Dermis lymphatic vessel endothelial cell (primary cell): ENCODE measurements at places on chromosomes 11 and 22. TPM values are rescaled to one million over a fixed set of nuclear protein-coding genes. Genes with fewer than 3 reads are reported as not detected.

SLC36A4 gene
- 7.2 and 10.7 TPM in 2 replicates for total RNA-seq

NRIP3 gene
- 0.34 and 0.54 TPM in 2 replicates for total RNA-seq

EFEMP2 gene
- 26.3 and 28.1 TPM in 2 replicates for total RNA-seq

KRTAP5-7 gene
- under 0.01 and 0.11 TPM in 2 replicates for total RNA-seq

CBLIF gene
- total RNA-seq, result not detected in 2 replicates

NAA40 gene
- total RNA-seq, result 9.8 and 10.5 TPM in 2 replicates

OR51B5 gene
- total RNA-seq, result 0.09 TPM in 1 of 2 replicates, not detected in the other

ELFN2 gene
- under 0.01 TPM in 1 of 2 replicates, not detected in the other for total RNA-seq

GGTLC2 gene
- not detected in 2 replicates for total RNA-seq

SCGB1D2 gene
- total RNA-seq, result not detected in 2 replicates

RASD2 gene
- not detected in 2 replicates for total RNA-seq

FGF4 gene
- not detected in 2 replicates for total RNA-seq

CECR2 gene
- under 0.01 TPM in 1 of 2 replicates, not detected in the other for total RNA-seq

SLC5A1 gene
- 0.09 and 0.33 TPM in 2 replicates for total RNA-seq

ZNF280B gene
- total RNA-seq, result 0.43 and 0.54 TPM in 2 replicates

APOBEC3H gene
- total RNA-seq, result not detected in 2 replicates

NFAM1 gene
- total RNA-seq, result not detected in 2 replicates

VSIG10L2 gene
- total RNA-seq, result 0.09 TPM in 1 of 2 replicates, not detected in the other

OR10G6 gene
- total RNA-seq, result not detected in 2 replicates

RBM14 gene
- total RNA-seq, result 16.5 and 18.7 TPM in 2 replicates

FAM76B gene
- total RNA-seq, result 21.3 and 27.8 TPM in 2 replicates

ATP6V1E1 gene
- 126 and 137 TPM in 2 replicates for total RNA-seq

WNT11 gene
- 0.09 and 0.22 TPM in 2 replicates for total RNA-seq

SCN2B gene
- not detected in 2 replicates for total RNA-seq

FGF3 gene
- total RNA-seq, result not detected in 2 replicates

CEND1 gene
- total RNA-seq, result 0.09 TPM in 1 of 2 replicates, not detected in the other

MYO18B gene
- total RNA-seq, result not detected in 2 replicates

ISX gene
- not detected in 2 replicates for total RNA-seq

ARL2 gene
- 124 and 130 TPM in 2 replicates for total RNA-seq

OR52I1 gene
- not detected in 2 replicates for total RNA-seq

RFPL3 gene
- not detected in 2 replicates for total RNA-seq

SOX10 gene
- under 0.01 TPM in 1 of 2 replicates, not detected in the other for total RNA-seq

ARVCF gene
- total RNA-seq, result 46.2 and 46.5 TPM in 2 replicates

PLEKHB1 gene
- 0.22 and 0.52 TPM in 2 replicates for total RNA-seq

PIH1D2 gene
- 0.33 and 0.69 TPM in 2 replicates for total RNA-seq

ACR gene
- 0.22 and 0.34 TPM in 2 replicates for total RNA-seq

DCHS1 gene
- 33.4 and 45.6 TPM in 2 replicates for total RNA-seq

CRACR2B gene
- 17.9 and 28.8 TPM in 2 replicates for total RNA-seq

JOSD1 gene
- 76.0 and 84.6 TPM in 2 replicates for total RNA-seq
